Right renal pelvis (tissue), 4 donors: ENCODE measurements at places on chromosomes 16 and 17. TPM values are rescaled to one million over a fixed set of nuclear protein-coding genes. Genes with fewer than 3 reads are reported as not detected.

DNA sequence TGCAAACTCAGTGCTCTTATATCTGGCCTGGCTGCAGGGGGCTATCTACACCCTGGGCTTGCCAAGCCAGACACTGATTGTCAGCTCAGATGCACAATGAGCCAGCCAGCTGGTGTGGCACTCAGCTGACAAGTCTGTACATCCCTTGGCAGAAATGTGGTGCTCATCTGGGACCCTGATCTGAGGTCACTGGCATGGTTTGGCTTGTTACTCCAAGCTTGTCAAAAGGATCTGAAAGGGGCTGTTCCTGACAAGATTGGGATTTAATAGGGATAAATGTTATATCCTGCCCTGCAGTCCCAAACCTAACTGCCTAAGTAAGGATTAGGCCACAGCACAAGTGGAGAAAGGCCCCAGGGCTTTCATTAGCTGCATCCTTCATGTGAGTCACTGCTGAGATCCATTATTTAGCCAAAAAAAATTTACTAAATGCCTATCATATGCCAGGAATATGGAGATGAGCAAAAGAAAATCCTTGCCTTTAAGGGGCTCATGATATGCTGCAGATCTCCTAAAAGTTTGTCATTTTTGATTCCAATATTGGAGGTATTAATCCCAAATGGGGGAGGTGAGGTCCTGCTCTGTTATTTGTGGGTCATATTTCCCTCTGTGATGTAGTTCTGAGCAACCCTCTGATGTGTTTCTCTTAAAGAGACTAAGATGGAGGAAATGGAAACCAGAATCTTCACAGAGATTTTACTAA lies 6.3 kb downstream of the SLC6A2 start:
- no peak for DNase-seq

GRCh38 chr16:84358601-84359295 lies 9.6 kb upstream of the ATP2C2 start:
- no peak for DNase-seq

GRCh38 chr17:72336026-72336803 lies 215.4 kb downstream of the SOX9 start:
- DNase-seq: no peak

GRCh38 chr17:9389111-9389527 lies 186.5 kb downstream of the STX8 start:
- DNase-seq: no peak

DNA sequence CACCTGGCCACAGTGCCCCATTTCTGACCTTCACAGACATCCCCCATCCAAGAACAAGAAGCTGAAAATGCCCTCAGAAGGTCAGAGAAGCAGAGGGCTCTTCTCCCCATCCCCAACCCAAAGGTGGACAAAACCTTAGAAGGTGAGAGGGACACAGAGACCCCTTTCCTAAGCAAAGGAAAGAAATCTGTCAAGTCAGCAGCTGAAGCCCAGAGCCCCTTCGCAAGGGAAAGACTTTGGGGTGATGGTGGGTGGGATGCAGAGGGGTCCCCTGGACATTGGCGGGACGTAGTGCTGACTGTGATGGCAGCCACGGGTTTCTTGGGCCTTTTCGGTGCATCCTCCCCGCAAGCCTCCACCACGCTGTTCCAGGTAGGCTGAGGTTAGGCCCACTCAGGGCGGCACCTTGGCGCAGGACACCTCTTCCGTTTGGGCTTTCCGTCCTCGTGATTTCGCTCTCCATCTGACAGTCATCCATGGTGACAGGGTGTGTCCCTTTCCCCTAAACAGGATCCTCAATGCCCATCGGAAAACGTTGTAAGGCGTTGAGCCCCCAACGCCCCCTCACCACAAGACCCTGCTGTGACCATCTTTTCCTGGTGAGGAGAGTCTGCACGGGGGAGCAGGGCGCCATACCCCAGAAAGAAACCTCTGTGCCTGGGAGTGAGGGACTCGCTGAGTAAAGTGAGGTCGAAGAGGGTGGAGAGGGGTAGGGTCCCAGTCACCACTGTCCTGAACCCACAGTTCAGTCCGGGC lies 10.7 kb upstream of the GSDMA start:
- no peak for DNase-seq

GRCh38 chr17:13698832-13699231 lies 97.1 kb upstream of the HS3ST3A1 start:
- DNase-seq: no peak

DNA sequence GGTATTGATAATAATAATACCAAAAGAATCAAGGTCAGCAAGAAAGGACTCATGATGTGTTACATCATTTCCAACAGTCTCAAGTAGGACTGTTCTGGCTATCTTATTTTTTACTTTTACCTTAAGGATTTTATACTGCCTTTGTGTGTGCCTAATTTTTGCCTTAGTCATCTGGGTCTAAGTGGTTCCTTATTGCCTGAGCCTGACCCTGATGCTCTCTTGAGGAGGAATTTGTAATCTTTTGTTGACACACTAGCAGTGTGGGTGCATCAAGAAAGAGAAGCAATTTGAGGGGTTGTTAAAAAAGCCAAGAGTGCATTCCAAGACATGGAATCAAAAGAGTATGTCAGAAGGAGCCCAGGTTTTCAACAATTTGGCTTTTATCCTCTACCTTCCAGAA lies 59.3 kb downstream of the TMEM100 start:
- no peak for DNase-seq

GRCh38 chr17:72119873-72120641 lies 763 bp upstream of the SOX9 start:
- DNase-seq: no peak

DNA sequence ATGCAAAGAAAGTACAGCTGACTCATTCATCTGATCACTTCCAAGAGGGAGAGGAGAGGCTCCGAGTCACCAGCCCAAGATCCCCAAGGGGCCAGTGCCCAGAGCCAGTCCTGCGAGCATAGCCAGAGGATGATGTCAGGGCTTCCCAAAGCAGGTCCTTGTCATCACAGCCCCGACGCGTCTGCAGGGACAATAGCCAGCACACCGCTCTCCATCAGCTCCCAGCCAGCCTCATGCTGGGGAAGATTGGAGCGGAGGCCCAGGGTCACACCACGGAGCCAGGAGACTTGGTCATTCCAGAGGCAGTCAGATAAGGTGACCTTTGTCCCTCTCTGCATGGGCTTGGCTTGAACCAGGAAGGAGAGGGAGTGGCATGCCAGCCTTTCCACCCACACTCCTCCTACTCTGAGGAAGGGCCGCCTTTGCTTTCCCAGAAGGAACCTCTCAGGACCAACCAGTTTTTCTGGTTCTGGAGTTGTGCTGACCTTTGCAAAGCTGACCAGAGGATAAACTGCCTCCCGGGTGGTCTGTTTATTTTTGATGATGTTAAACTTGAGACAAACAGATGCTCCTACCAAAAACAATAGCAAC lies 58.3 kb upstream of the ARHGAP44 start:
- peak; percentile 54 for DNase-seq

DNA sequence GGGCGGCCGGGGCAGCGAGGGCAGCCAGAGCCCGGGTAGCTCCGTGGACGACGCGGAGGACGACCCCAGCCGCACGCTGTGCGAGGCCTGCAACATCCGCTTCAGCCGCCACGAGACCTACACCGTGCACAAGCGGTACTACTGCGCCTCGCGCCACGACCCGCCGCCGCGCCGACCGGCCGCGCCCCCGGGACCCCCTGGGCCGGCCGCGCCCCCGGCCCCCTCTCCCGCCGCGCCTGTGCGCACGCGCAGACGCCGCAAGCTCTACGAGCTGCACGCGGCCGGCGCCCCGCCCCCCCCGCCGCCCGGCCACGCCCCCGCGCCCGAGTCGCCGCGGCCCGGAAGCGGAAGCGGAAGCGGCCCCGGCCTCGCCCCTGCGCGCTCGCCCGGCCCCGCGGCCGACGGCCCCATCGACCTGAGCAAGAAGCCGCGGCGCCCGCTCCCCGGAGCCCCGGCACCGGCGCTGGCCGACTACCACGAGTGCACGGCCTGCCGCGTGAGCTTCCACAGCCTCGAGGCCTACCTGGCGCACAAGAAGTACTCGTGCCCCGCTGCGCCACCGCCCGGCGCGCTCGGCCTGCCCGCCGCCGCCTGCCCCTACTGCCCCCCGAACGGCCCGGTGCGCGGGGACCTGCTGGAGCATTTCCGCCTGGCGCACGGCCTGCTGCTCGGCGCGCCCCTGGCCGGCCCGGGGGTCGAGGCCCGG lies 36.1 kb upstream of the ZC3H18 start:
- DNase-seq: peak; percentile 60

DNA sequence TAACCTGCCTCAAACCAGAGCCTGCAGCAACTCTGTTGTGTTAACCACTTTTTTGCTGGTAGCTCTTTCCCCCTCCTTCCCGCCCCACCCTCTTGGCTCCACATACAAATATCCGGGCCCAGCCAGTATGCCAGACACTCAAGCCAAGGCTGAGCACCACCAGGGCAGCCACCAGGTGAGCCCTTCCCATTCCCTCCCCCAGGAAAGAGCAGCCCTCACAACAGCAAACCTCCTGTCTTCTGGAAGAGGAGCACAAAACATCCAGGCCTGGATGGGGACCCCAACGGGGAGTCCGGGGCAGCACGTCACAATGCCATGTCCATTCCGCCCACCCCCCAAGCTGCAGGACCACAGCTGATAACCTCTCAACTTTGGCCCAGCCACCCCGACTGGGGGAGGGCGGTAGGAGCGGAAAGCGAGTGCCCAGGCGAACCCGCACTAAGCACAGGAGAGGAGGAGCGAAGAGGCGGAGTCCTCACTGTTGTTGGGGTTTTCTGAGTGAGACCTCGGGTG lies 757 bp downstream of the ORMDL3 start:
- DNase-seq: no peak

- DNase-seq: no peak
Observed at GRCh38 chr16:47316442-47317015, 144.3 kb downstream of the ITFG1 start.

DNA sequence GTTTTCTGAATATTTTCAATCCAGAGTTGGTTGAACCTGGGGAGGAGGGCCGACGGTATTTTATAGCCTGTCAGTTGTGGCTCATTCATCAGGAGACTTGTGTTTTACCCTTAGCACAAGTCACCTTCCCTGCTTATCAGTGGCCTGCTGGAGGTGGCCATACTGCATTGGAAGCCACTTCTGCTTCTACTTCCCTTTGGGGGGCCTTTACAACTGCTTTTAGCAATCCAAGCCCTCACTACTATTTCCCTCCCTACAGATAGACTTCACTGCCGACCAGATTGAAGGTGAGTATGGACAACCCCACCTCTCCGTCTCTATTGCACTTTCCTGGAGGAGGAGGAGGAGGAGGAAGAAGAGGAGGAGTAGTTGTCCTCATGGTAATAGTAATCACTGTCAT lies 4.4 kb downstream of the MYL4 start:
- no peak for DNase-seq

- DNase-seq: no peak
Observed at GRCh38 chr17:6420173-6420641, 14.7 kb downstream of the AIPL1 start.

- DNase-seq: no peak
Observed at GRCh38 chr17:81417049-81417878, 22.0 kb downstream of the BAHCC1 start.

GRCh38 chr16:2702871-2703745 lies 16.9 kb downstream of the PRSS27 start:
- no peak for DNase-seq

DNA sequence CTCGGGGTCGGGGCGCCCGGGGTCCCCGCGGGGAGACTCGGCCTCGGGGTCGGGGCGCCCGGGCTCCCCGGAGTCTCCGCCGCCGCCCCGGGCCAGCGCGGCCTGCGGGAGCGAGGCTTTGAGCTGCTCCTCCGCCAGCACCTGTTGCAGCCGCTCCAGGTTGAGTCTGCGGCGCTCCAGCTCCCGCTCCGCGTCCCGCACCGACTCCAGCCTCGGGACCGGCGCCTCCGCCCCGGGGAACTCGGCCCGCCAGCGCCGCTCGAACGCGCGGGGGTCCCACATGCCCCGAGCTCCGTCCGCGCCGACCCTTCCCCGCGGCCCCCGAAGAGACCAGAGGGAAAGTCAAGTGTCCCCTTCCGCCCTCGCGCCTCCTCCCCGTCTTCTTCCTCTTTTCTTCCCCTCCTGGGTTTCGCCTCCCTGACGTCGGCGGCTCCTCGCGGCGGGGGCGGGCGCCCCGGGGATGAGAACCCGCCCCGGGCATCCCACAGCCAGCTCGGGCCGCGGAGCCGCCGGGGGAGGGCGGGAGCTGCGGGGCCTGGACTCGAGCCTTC lies 40.8 kb upstream of the BHLHA9 start:
- no peak for DNase-seq

DNA sequence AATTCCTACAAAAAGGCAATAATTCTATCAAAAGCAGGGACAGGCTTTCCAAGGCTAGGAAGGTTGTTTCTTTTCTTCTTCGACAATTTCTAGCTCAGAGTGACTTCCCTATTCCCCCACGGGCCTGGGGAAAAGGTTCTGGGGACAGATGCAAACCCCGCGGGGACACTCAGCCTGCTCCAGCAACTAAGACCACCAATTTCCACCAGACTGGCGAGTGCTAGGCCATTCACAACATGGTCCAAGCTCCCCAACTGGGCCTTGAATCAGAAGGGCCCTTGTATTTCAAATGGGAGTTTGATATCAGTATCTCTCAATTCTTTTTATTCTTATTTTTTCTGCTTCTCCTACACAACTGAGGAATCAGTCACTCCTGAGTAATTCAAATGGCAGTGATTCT lies 86.7 kb downstream of the USP31 start:
- DNase-seq: no peak

DNA sequence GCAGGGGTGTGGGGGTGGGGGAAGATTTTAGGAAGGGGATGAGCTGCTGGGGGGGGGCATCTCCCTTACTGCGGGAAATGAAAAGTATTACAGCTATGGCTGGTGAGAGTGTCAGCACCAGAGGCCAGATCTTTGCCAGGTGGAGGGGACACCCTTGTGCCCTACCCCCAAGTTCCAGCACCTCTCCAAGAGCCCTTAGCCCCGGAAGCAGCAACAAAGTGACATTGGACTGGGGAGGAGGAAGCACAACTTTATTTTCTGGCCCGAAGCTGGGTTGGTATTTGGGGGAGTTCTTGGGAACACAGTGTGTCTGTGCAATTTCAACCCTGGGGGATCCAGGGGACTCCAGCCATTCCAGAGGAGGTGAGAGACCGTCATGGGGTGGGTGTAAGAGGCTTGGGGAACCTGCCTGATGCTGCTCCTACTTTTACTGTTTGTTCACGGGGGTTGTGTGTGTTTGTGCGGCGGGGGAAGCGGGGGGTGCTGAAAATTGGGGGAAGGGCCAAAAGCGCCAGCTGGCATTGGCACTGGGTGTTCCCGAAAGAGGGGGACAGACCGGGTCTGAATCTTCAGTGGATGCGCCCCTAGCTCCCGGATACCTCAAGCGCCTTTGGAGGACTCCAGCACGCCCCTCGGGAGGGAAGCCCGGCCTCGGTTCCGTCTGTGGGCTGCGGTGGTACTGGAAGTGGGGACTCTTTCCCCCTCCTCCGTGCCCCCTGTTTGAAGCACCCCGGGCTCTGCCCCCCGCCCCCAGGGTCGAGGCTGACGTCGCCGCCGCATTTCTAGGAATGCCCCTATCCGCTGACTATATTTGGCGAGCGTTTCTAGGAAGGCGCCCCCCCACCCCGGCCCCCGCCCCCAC lies 230.3 kb downstream of the MRTFB start:
- no peak for DNase-seq

Gene CHD9NB
- 10.7 TPM for polyA plus RNA-seq

Gene AIPL1
- polyA plus RNA-seq: not detected

Gene TPSD1
- not detected for polyA plus RNA-seq

Gene SCGB1C2
- polyA plus RNA-seq: 2.6 TPM

Gene EVPLL
- 0.37 TPM for polyA plus RNA-seq

Gene OR1A1
- polyA plus RNA-seq: not detected

Gene NXN
- polyA plus RNA-seq: 38.7 TPM

Gene KRT31
- polyA plus RNA-seq: not detected
